MV-4-11 (cell line): ENCODE measurements at places on chromosomes 2 and 18.
A peak's percentile ranks its signal among the peaks of the same experiment; 100 is the strongest.

- DNase-seq: no peak
Observed at GRCh38 chr2:35503311-35503710, 852.3 kb upstream of the CRIM1 start.

DNA sequence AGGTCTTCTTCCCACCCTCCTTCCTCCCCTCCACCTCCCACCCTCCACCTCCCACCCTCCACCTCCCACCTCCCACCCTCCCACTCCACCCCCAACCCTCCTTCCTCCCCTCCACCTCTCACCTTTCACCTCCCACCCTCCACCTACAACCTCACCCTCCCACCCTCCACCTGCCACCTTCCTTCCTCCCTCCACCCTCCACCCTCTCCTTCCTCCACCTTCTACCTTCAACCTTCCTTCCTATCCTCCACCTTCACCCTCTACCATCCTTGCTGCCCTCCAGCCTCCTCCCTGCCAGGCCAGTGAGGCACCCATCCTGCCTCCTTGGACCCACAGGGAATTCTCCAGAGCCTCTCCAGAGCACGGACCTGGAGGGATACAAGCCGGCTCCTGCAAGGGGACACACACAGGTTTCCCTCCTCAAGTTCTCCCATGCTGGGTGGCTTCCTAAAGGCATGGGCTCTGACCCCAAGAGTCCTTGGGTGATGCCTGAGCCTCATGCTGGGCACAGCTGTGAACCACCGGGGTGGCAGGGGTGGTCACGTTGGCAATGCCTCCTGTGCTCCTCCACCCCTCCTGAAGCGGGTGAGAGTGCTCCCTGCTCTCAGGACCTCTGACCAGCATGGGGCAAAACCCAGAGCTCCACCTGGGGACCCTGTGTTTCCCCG is 293.0 kb downstream of the NDUFA10 start:
- no peak for DNase-seq

DNA sequence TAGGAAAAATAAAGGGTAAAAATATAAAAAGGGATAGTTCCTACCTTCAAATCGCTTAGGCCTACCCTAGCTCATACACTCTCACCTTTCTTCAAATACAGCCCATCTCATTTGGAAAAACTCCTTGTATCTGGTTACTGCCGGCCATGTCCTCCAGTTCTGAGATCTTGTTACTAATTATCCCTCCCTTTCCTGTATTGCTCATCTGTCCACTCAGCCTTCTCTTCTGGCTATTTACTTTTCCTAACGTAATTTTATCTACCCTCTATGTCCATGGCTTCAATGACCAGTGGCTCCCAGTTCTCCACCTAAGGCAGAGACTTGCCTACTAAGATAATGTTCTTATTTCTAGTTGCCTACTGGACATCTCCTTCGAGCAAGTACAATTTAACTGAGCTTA is 342.9 kb upstream of the ACVR2A start:
- no peak for DNase-seq

- no peak for DNase-seq
Observed at GRCh38 chr18:14189858-14190257, 57.6 kb upstream of the ZNF519 start.

DNA sequence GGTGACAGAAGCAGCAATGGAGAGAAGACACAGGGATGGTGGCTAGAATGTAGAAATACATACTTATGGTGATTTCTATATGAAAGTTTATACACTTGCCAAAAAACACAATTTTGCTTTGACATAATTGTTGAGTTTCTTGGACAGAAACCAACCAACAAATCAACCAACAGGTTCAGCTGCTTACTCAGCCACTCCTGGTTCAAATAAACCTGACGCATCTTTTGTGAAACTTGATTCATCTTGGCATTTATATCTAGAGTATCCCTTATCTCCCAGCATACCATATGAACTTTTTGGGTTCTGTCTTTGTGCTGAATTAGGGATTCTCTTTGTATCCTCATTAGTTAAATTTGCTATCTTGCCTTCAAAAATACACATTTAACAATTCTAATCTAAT is 54.1 kb upstream of the ERBB4 start:
- DNase-seq: no peak

GRCh38 chr2:203713381-203713780 is 6.9 kb downstream of the CD28 start:
- DNase-seq: no peak

GRCh38 chr18:79260510-79260909 is 135.2 kb upstream of the NFATC1 start:
- DNase-seq: peak; percentile 64

DNA sequence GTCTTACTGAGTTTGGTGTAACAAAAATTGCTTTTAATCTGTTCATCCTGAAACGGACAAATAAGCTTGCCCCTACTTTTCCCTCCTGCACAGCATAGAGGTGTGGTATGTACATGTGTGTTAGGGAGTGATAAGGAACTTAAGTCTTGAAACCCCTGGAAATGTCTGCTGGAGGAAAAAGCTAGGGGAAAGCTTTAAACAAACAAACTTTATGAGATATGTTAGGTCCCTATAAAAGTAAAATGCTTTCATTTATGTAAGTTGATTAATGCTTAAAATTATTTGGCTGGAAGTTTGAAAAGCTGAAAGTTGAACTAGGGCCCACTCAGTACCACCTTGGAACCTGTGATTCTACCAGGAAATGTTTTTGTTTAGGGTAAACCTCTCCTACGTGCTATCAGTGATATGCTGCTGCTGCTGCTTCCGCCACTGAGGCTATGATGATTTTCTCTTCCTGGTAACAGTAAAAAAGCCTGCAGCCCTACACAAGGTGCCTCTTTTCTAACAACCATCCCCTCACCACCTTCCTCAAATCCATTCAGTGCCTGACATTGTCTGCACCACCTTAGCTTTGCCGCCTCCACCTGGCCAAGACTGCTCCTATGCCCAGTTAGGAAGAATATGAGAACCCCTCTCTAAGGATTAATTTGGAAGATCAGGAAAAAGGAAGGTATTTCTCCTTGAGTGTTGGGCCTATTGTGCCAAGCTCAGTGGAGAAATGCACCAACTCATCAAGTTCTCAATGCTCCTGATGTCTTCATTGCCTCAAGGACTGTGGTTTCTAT is 2.5 kb upstream of the YES1 start:
- peak; percentile 21 for DNase-seq

DNA sequence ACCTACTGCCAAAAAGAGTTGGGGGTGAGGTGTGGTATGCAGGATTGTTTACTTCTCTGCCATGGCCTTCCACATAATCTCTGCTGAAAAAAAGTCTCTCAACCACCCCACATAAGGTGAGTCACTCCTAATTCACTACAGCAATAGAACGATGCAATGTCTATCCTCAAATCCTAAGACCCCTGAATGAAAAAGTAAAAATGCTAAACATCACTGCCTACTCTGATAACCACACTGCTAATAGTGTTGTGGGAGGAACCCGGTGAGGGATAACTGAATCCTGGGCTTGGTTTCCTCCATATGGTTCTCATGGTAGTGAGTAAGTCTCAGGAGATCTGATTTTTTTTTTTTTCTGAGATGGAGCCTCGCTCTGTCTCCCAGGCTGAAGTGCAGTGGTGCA is 252.5 kb downstream of the PIEZO2 start:
- DNase-seq: no peak

- no peak for DNase-seq
Observed at GRCh38 chr2:191036363-191036762, 22.4 kb upstream of the STAT1 start.

- DNase-seq: peak; percentile 91
Observed at GRCh38 chr2:37389989-37390765, 45.7 kb downstream of the QPCT start.

- no peak for DNase-seq
Observed at GRCh38 chr18:74248595-74248994, 43.2 kb downstream of the CYB5A start.

DNA sequence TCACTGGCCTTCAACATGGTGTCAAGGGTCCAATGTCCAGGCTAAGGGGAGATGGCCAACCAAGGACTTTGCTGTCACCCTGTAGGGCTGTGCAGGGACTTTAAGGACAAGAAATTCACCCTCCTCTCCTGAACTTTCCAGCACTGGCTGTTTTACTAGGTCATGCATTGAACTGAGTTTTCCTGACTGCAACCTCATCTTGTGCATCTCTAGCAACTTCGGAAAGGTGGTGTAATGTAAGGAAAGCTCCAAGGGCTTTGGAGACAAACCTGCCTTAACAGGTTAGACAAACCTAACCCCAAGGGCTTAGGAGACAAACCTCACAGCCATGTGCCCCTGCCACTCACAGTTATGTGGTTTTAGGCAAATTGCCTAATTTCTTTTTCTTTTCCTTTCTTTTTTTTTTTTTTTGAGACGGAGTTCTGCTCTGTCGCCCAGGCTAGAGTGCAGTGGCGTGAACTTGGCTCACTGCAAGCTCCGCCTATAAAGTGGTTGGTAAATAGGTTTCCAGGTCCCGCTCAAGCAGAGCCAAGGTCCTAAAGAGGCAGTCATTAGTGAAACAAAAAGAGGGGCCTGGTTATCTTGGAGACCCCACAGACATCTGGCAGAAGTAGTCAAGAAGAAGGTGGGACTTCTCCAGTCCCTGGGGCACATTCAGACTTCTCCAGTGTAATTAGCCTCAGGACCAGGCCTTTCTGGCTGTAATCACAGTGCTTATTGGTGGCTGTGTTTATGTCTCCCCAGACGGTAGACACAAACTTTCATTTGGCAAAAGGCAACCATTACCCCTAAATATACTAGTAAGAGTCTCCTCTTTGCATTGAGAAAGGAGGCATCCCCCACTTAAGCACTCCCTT is 37.6 kb upstream of the PMAIP1 start:
- DNase-seq: peak; percentile 83

DNA sequence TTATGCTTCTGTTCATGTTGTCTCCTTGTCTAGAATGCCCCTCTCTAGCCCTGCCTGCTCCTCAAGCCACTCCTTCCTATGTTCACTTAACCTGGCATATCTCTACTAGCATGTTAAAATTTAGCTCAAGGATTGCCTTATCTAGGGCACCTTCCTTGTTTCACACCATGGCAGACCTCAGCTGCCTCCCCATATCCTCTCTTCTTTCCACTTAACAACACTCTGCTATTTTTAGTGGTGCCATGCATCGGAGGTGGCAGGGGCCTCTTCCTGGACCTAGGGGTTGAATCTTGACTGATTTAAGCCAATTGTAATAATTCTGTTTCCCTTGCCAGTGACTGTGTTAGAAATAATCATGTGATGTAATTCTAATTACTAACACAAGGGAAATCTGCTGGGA is 36.9 kb upstream of the FAM98A start:
- no peak for DNase-seq

- no peak for DNase-seq
Observed at GRCh38 chr2:134124047-134124753, 129.7 kb upstream of the MGAT5 start.

GRCh38 chr18:45408218-45408617 is 207.1 kb upstream of the SLC14A2 start:
- DNase-seq: no peak

GRCh38 chr2:195026261-195026660 is 630.8 kb upstream of the SLC39A10 start:
- DNase-seq: no peak

GRCh38 chr2:177328056-177328455 is 63.5 kb upstream of the NFE2L2 start:
- DNase-seq: no peak

DNA sequence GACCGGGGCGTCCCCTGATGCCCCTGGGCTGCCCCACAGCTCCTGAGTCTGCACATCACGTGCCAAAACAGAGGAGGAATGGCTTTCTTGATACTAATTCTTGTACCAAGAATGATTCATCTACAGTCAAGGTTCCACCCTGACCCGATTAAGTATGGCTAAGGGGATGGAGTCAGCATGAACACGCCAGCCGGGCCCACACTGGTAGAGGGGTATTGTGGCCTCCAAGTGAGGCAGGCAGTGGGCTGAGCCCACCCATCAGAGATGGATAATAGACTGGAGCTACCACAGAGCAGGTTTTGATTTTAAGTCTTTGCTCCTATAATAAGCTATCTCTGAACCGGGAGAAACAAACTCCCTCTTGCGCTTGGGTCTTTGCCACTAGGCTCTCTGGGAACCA is 17.9 kb upstream of the GNAL start:
- DNase-seq: no peak

DNA sequence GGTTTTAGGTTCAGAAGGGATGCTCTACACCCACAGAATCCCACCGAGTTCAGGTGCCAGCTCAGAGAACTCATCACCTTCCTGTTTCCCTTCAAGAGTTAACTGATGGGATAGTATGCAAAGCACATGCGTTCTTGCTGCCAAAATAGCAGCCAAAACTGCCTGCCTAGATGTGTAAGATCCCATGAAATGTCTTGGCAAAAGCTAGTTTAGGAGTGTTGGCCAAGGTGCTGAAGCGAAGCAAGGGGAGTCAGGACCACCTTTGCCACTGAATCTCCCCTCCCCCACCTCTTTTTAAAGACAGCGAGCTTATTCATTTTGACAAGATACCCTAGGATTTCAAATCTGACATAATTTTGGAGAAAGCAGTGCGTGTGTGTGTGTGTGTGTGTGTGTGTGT is 2.1 kb downstream of the DOCK10 start:
- DNase-seq: no peak

DNA sequence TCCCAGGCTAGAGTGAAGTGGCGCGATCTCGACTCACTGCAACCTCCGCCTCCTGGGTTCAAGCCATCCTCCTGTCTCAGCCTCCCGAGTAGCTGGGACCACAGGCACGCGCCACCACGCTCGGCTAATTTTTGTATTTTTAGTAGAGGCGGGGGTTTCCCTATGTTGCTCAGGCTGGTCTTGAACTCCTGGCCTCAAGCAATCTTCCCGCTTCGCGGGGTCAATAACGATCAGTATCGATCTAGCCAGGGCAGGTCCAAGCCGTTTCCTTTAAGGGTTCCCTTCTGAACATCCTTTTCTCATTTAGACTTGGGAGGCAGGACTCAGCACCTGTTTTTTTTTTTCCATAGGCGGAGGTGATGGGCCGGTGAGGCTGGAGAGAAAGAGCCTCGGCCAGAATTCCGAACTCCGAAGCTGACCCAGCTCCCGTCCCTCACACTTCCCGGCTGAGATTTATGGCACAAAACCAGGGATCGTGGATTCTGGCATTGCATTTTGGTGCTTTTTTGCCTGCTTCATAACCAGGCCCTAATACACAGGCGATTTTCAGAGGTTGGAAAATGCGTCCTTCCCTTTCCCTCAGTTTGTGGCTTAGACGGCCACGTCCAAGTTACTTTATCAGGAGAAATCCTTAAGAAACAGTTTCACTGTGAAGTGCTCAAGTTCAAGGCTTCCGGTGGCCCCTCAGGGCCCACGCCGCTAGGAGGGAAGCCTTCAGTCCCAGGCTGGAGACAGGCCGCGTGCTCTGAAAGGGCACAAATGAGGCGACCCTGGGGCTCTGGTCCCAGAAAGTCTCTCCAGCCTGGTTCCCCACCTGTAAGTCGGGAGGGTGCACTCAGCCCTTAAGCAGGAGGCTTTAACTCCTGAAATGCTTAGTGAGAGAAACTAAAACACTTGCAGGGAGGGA is 998 bp upstream of the SLC66A3 start:
- DNase-seq: no peak

- peak; percentile 14 for DNase-seq
Observed at GRCh38 chr2:9975805-9976447, 24.4 kb downstream of the GRHL1 start.

GRCh38 chr2:239712755-239713154 is 311.9 kb upstream of the HDAC4 start:
- DNase-seq: no peak
